D721Med (cell line): ENCODE measurements at places on chromosomes 13 and 19.
A peak's percentile ranks its signal among the peaks of the same experiment; 100 is the strongest.

GRCh38 chr13:73063166-73063565 lies 4.4 kb downstream of the KLF5 start:
- no peak for DNase-seq

DNA sequence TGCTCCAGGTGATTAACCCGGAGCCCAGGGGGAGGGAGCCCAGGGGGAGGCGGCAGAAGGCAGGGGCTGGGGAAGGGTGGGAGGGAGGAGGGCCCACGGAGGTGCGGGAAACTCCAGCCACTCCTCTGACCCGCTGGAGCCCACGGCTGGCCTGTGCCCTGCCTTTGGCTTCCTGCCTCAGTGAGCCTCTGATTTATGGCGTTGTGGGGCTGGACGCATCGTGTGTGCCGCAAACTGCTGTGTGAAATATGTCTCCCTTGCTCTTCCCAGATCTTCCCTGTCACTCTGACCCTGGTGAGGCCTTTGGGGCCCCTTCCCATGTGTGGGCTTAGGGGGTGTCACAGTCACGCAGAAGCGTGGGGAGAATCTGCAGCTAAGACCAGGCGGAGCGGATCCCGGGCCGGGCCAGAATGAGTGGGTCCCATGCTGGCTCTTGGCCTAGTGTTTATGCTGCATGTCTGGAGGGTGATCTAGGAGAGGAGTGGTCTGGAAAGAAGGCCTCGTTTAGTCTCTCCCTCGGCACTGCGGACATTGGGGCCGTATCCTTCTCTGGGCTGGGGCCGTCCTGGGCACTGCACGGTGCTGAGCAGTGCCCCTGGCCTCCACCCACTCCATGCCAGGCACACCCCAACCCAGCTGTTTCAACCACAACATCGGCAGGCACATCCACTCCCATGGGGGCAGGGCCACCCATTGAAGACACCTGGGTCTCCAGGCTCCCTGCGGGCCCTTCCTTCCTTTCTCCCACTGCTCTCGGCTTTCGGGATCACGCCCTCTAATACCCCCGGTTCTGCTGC lies 123.0 kb downstream of the KDM4B start:
- DNase-seq: peak; percentile 51

DNA sequence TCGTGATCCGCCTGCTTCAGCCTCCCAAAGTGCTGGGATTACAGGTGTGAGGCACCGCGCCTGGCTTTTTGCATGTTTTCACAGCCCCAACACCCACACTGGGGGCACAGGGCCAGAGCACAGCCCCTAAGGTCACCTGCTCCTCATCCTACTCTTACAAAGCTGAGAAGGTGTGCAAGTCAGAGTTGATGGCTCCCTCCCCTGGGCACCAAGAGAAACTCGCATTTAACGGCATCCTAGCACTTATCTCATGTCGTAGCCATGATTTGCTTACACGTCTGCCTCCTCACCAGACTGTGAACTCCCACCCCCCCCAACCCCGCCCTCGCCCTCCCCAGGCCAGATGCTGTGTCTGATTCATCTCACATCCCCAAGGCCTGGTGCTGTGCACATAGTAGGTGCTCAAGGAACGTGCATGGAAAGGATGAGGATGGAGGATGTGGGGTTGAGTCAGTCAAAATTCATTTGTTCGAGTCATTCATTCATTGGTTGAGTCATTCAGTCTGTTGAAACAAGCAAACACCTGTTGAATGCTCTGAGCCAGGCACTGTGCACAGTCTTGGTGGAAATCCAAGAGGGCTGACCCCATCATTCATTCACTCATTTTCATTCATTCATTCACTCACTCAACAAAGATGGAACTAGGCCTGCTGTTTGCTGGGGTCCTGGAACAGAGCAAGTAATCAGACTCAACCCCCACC lies 11.3 kb downstream of the SHANK1 start:
- no peak for DNase-seq

GRCh38 chr19:52992109-52993004 lies 21.4 kb upstream of the ERVV-1 start:
- DNase-seq: no peak

- DNase-seq: no peak
Measured at GRCh38 chr13:50847501-50847900, 4.0 kb upstream of the DLEU7 start.

GRCh38 chr13:51684076-51684475 lies 99.8 kb downstream of the WDFY2 start:
- no peak for DNase-seq

DNA sequence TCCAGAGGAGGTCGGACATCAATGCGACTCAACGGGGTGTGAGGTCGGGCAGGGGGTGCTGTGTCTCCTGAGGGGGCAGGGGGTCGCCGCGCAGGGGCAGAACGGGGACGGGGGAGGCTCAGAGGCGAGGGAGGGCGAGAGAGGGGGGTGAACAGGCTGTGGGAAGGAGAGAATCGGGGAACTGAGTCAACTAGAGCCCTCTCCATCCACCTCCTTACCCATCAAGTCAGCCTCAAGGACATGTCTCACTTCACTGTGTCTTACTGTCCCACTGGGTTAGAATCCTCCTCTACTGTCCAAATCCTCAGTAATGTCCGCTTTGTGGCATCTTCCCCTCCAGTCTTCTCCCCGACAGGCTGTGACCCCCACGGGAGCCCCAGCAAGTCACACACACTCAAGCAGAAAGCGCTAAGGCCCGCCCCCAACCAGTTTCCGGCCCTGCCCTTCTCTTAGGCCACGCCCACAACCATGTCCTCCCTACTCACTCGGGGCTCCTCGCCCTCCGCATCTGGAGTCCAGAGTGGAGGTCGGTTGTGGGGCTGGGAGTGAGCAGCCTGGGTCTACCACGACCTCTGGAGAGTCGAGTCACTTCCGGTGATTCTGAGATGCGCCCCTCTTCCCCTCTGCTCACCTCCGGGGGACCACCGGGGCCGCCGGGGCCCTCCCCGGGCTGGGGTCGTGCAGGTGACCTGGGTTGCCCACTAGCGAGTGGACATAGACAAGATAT lies 9.3 kb downstream of the PLEKHA4 start:
- no peak for DNase-seq

DNA sequence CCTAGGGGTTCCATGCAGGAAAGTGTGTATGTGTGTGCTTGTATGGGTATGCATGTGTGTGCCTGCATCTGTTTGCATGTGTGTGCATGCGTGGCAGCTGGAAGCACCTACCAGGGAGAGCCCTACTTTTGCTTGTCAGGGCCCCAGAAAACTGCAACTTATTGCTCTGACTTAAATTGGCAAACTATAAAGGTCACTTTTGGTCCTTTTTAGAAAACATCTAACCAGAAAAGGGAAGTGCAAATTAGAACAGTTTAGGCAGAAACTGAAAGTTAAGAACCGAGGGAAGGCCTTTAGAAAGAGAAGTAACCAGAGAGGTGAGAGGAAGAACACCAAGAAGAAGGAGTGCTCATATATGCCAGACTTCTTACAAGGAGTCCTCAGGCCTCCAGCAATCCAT lies 32.5 kb downstream of the DLEU7 start:
- no peak for DNase-seq

- no peak for DNase-seq
Measured at GRCh38 chr13:45909673-45910072, 58.1 kb upstream of the SIAH3 start.

DNA sequence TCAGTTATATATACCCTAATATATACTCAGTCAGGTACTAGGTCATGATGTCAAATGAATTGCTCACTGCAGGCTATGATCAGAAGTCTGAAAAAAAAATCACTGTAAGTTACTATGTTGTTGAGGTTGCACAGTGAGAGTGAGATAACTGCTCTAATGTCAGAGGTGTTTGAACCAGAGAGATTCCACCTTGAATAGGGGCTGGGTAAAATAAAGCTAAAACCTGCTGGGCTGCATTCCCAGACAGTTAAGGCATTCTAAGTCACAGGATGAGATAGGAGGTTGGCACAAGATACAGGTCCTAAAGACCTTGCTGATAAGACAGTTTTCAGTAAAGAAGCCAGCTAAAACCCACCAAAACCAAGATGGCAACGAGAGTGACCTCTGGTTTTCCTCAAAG lies 10.2 kb downstream of the EPSTI1 start:
- no peak for DNase-seq

DNA sequence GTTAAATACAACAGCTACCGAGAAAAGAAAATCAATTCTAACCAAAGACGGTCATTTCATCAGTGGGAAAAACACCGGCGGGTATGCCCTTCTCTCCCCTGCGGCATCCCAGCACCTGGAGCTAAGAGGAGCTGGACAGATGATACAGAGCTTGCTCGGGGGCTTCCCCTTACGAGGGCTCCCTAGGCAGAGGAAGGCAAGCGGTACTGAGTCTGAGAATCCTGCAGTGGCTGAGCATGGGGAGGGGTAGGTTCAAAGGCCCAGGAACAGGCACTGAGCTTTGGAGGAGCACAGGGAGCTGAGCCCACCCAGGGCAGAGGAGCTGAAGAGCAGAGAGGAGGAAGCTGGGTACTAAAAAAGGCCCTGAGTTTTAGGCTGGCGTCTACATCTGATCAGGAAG lies 12.7 kb downstream of the STK24 start:
- no peak for DNase-seq

GRCh38 chr13:75153834-75154233 lies 328.1 kb downstream of the TBC1D4 start:
- DNase-seq: no peak

DNA sequence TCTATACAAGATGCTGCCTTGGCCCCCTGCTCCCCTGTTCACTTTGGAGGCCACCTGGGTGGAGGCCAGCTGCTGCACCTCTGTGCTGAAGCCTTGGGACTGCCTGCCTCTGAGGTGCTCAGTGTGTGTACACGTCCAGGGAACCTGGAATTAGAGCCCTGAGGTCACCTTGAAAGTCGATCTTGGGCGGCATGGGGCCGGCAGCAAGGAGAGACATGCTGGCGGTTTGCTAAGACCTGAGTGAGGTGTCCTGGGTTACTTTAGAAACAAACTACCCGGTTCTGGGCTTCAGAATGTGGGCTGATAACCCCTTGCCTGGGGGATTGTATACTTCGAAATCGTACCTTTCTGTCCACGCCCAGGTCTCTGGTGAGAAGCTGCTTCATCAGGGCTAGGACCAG lies 25.5 kb downstream of the TSSK6 start:
- no peak for DNase-seq

DNA sequence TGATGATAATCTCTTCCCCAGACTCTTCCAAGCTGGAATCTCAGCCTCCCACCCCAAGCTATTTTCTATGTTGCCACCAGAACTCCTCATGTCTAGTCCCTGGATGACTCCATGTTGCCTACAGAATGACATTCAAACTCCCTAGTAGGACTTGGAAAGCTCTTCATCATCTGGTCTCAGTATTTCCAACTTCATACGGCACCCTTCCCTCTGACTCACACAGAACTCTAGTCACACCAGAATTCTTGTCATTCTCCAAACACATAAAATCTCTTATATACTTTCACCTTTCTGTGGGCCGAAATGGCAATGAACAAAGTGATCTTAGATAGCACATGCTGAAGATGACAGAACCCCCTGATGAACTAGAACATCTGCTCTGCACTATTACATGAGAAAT lies 86.2 kb downstream of the CAB39L start:
- no peak for DNase-seq

DNA sequence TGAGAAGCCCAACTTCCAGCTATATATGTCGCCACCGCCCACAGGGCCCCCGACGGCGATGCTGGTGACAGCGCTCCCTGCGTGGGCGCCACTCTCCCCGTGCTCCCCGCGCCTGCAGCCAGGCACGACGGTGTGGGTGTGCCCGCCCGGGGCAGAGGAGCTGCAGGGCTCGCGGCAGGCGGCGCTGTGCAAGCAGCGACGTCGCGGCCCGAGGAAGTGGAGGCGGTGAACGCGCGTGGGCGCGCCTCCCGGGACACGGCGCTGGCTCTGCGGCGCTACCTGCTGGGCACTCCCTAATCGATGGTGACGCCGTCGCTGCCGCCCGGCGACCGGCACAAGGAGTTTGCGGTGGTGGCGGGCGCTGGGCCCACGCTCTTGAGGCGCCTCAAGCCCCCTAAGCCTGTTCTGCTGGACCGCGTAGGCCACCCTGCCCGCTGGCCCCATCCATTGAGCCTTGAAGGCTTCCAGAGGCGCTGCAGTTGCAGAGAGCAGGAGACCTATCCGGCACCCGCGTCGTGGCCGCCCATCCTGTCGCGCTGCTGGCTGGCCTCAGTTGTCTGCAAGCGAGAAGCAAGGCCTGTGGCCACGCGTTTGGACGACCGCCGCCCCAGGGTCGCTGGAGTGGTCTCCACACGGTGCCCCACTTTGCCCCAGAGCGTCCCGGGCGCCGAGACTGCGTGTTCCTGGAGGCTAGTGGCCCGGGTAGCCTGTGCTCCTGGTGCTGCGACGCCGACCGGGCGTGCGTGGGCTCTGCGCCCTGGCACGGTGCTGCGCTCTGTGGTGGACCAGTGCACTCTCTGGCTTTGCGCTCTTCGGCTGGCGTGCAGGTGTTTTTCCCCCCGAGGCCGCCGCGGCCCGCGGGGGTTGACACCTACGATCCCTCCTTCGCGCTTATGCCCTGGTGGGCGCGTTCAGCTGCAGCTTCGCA lies 23.1 kb downstream of the LRFN3 start:
- DNase-seq: no peak
